ENCODE measurements at places on chromosomes 3 and 15. TPM values are rescaled to one million over a fixed set of nuclear protein-coding genes. Genes with fewer than 3 reads are reported as not detected.

ZBTB20 gene
- 41.6 TPM for total RNA-seq

- no peak overlapping the region for H3K27ac ChIP-seq
- no peaks in the 10 kb centered on the region for H3K27me3 ChIP-seq
- H3K4me1 ChIP-seq, result no peaks in the 10 kb centered on the region
- H3K36me3 ChIP-seq, result peaks cover 90% of the 10 kb centered on the region
- H3K4me3 ChIP-seq, result no peak overlapping the region
- DNase-seq, result no peak
These were observed 164.1 kb upstream of the LRRFIP2 start for GRCh38 chr3:37338500-37338899.

DNA sequence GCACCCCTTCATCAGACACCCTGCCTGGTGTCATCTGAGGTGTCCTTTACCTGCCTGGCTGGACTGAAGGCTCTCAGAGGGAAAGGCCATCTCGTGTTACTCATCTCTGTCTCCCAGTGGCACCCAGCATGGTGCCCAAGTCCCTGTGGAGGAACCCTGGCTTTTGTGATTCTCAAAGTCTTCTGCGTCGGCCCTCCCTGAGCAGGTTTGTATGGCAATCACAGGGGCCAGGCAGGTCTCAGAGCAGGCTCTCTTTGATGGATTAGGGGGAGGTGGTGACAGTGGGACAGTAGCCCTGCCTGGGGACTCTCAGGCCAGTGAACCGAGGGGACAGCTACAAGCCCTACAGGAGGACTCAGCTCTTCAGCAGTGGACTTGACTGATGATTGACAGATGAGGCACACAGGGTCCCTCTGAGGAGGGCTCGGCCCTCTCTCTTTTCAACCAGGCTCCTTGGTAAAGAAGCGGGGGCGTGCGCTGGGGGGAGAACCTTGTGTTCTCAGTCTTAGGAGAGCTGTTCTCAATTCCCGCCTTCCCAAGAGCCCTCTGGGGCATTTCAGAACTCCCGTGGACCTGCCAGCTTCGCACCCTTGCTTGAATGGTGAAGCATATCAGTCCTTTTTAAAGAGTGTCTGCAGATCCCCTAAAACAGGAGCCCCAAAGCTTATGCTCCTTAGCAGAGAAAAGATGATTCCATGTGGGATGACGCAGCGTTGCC is 108.3 kb downstream of the VGLL4 start:
- no peaks in the 10 kb centered on the region for H3K36me3 ChIP-seq
- no peak overlapping the region for H3K27ac ChIP-seq
- no peaks in the 10 kb centered on the region for H3K27me3 ChIP-seq
- no peak for DNase-seq

GRCh38 chr15:79593119-79593869 is 161.2 kb downstream of the MINAR1 start:
- no peak overlapping the region for H3K27ac ChIP-seq
- H3K27me3 ChIP-seq, result peaks cover 5% of the 10 kb centered on the region
- no peaks in the 10 kb centered on the region for H3K4me1 ChIP-seq
- no peaks in the 10 kb centered on the region for H3K36me3 ChIP-seq
- no peak for DNase-seq
- no peak overlapping the region for H3K4me3 ChIP-seq

DNA sequence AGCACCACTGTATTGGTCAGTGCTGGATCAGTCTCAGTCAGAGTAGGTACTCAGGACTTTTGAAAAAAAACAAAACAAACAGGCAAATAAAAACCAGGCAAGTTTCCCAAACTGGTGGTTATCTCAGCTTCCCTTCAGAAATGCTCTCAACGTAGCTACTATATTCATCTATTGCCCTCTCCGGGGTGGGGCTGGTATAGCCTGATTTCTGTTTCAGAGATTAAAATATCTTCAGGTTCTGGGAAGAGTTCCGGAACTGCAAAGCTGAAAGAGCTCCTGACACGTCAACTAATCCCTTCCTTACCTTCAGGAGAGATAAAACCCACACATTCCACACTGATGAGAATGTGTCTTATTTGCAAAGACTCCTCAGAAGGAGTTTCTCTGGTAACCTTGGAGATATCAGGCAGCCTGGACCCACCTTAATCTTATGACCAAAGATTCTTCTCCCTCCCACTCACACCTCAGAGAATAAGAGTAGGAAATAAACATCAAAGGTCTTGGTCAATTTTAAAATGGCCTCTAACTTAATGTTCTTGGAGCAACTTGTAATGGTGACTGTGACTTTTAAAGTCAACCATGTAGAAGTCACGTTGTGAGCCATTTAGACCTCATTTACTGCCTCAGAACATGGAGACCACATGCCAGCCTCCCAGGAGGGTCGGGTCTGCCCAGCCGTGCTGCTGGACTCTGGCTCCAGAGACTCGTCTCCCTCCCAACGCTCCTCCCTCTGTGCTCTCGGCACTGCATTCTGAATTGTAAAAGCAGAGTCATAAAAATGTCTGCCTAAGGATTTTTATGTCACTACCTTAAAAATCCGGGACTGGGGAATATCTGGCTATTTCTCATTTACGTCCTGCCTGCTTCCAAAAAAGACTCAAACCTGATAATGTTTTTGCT is 53.8 kb downstream of the CDCP1 start:
- no peaks in the 10 kb centered on the region for H3K27me3 ChIP-seq
- DNase-seq, result no peak
- H3K4me1 ChIP-seq, result peaks cover 4% of the 10 kb centered on the region
- no peaks in the 10 kb centered on the region for H3K36me3 ChIP-seq
- no peak overlapping the region for H3K4me3 ChIP-seq

GRCh38 chr3:174953068-174953467 is 93.9 kb downstream of the NAALADL2 start:
- H3K36me3 ChIP-seq, result no peaks in the 10 kb centered on the region
- H3K4me3 ChIP-seq, result no peak overlapping the region
- no peaks in the 10 kb centered on the region for H3K27me3 ChIP-seq
- no peak for DNase-seq

DNA sequence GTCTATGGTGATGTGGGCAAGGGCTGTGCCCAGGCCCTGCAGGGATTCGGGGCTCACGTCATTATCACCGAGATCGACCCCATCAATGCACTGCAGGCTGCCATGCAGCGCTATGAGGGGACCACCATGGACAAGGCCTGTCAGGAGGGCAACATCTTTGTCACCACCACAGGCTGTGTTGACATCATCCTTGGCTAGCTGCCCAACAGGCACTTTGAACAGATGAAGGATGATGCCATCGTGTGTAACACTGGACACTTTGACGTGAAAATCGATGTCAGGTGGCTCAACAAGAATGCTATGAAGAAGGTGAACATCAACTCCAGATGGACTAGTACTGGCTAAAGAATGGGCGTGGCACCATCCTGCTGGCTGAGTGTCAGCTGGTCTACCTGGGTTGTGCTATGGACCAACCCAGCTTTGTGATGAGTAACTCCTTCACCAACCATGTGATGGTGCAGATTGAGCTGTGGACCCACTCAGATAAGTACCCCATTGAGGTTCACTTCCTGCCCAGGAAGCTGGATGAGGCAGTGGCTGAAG is 6.1 kb upstream of the USP8 start:
- DNase-seq, result no peak
- H3K4me3 ChIP-seq, result no peak overlapping the region
- H3K36me3 ChIP-seq, result no peaks in the 10 kb centered on the region
- no peak overlapping the region for H3K27ac ChIP-seq
- H3K4me1 ChIP-seq, result peaks cover under 1% of the 10 kb centered on the region

RAMAC gene
- total RNA-seq, result 26.5 TPM

ADAMTS9 gene
- total RNA-seq, result not detected

DNA sequence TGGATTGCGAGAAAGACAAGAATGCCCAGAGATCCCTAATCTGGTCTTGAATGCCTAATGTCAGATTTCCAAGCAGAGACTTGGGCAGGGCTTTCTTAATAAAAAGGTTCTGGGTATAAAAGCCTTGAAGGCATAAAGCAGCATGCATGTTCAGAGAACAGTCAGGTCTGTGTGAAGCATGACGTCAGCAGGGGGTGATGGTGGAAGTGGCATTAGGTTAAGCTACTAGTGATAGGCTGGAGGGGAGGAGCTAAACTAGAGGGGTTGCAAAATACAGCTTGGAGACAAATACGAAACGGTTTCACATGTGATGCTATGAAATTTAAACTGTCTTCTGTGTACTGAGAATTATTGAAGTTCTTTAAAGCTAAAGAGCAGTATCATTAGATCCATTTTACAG is 125.6 kb downstream of the VPS8 start:
- no peak overlapping the region for H3K4me3 ChIP-seq

GRCh38 chr3:147387291-147387884 is 19.0 kb downstream of the ZIC4 start:
- H3K4me1 ChIP-seq, result no peaks in the 10 kb centered on the region
- H3K27me3 ChIP-seq, result peaks cover 80% of the 10 kb centered on the region
- no peak overlapping the region for H3K27ac ChIP-seq
- H3K4me3 ChIP-seq, result no peak overlapping the region
- no peak for DNase-seq
- H3K36me3 ChIP-seq, result no peaks in the 10 kb centered on the region

DNA sequence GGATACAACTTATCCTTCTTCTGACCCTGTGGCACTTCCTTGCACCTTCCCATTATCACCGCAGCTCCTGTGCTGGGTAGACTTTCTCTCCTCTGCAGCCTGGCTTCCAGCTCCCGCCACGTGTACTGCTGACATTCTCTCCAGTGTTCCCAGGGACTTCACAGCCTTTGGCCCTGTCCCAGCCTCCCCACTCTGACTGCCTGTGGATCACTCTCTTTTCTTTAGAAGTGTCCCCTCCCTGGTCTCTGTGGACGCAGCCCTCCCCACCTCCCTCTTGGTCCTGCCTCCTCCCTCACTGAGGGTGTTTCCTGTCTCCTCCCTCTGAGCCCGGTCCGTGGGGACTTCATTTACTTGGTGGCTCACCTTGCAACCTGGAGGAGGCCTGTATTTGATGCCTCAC is 17.4 kb downstream of the PDIA5 start:
- no peaks in the 10 kb centered on the region for H3K36me3 ChIP-seq
- no peak overlapping the region for H3K27ac ChIP-seq
- H3K27me3 ChIP-seq, result no peaks in the 10 kb centered on the region
- no peak for DNase-seq

- no peaks in the 10 kb centered on the region for H3K4me1 ChIP-seq
- no peak for DNase-seq
- H3K27me3 ChIP-seq, result no peaks in the 10 kb centered on the region
- no peaks in the 10 kb centered on the region for H3K36me3 ChIP-seq
- no peak overlapping the region for H3K4me3 ChIP-seq
- no peak overlapping the region for H3K27ac ChIP-seq
These were observed 510.1 kb upstream of the CFAP20DC start for GRCh38 chr3:59559721-59560435.

GRCh38 chr3:52162250-52162872 is 8.1 kb upstream of the POC1A start:
- DNase-seq, result no peak
- H3K36me3 ChIP-seq, result no peaks in the 10 kb centered on the region
- H3K4me3 ChIP-seq, result no peak overlapping the region
- H3K27ac ChIP-seq, result no peak overlapping the region
- H3K4me1 ChIP-seq, result no peaks in the 10 kb centered on the region
- H3K27me3 ChIP-seq, result no peaks in the 10 kb centered on the region

Measured in CD4-positive, alpha-beta T cell (primary cell).